ENCODE measurements at places on chromosomes 5 and 9.
A peak's percentile ranks its signal among the peaks of the same experiment; 100 is the strongest.

DNA sequence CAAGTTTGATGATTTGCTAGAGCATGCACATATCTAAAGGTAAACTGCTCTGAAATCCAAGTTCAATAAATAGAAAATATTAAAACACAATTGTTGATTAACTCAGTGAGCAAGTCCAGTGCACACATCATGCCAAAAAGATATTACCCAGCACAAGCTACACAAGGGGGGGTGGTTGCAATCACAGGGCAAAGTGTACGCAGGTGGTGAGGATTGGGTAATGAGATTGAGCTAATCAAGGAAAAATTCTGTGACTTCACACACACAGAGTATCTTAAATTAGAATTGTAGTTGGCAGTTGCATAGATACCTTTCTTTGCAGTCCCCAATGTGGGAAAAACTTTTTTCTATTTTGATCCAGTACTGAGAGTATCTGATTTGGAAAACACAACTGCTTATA, 156.1 kb upstream of the NTRK2 start:
- DNase-seq = no peak

DNA sequence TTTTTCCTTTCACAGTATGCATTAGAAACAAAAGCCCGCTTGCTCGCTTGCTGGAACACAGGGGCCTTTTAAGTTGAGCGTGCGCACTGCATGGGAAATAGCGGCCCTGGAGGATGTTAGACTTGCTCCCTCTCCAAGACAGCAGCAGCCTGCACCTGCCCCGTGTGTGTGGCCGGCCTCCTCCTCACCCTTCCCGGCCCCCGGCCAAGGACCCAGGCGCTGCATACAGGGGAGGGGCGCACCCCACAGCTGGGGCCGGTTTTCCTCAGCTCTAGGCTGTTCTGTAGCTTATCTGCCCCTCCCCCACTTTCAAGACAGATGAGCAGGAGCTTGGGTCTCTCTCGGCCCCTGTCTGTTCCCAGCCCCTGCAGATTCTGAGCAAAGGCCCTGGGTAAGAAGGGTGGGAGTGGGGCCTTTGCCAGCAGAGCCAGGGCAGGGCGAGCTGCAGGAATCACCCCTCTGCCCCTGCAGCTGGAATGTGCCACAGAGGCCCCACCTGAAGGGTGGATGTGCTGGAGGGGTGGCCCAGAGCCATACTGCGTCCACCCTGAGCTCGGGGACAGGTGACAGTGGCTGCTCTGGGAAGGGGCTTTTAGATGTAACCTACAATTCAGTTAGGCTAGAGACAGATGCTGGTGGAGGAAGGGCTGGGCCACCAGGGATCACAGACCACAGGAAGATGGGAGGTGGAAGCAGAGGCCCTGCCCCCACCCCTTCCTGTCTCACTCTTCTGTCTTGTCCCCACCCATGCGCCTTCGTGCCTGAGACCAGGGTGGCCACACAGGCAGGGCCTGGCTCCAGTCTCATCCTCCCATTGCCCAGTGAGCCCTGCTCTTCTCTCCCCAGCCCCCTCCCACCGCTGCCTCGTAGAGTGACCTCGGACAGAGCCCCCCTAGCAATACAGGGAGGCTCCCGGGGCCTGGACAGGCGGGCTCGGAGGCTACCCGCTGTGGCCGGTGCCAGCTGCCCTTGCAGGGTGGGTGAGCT, 132.4 kb downstream of the DAB2IP start:
- DNase-seq = no peak

- no peak for DNase-seq
These were observed 69.1 kb downstream of the ABCA1 start for GRCh38 chr9:104858846-104859245.

DNA sequence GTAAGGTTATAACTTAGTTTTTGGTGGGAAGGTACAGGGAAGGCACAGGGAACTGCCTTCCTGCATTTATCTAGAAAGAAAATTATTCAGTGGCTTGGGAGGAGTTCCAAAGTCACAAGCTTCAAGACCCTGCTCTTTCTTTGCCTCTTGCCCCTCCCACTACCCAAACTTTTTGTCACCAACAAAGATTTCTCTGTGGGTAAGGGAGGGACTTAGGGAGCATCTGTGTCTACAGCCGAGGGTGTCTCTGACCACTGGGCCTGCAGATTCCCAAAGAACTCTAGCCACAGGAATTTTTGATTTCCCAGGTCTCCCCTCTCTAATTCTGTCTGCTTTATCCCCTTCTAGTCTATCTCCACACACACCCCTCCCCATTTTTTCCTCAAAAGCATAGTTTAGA, 2.1 kb downstream of the ECSCR start:
- DNase-seq = no peak

GRCh38 chr5:5658226-5658625, 235.7 kb downstream of the ICE1 start:
- DNase-seq = no peak

DNA sequence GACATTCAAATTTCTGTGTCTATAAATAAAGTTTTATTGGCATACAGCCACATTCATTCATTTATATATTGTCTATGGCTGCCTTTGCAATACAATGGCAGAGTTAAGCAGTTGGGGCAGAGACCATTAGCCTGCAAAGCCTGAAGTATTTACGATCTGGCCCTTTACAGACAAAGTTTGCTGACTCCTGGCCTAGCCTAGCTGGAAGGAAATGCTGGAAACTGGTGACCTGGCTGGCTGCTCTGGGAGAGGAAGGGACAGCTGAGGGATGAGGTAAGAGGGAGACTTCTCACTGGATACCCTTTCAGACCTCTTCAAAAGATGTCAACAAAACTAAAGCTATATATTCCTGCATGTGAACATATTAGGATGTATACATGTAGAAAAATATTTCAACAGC, 66.0 kb upstream of the PPARGC1B start:
- no peak for DNase-seq

- no peak for DNase-seq
These were observed 73.1 kb downstream of the MAST4 start for GRCh38 chr5:66669086-66669861.

GRCh38 chr5:14211818-14212803, 69.0 kb downstream of the TRIO start:
- no peak for DNase-seq

DNA sequence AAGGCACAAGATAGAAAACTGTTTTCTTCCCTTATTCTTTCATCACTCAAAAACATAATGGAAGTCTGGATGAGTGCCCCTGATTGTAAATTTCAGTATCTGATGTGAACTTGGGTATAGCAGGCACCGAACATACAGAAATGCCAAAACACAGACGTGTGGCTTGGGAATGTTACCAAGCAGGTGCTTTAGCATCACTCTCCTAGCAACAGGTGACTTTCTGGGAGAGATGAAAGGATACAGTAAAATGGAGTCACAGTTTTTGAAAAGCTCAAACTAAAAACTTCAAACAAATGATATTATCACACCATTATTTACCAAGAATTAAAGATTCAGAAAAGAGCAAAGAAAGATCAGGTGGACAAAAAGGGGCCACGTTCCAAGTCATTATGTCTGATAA, 130.2 kb downstream of the DROSHA start:
- no peak for DNase-seq

DNA sequence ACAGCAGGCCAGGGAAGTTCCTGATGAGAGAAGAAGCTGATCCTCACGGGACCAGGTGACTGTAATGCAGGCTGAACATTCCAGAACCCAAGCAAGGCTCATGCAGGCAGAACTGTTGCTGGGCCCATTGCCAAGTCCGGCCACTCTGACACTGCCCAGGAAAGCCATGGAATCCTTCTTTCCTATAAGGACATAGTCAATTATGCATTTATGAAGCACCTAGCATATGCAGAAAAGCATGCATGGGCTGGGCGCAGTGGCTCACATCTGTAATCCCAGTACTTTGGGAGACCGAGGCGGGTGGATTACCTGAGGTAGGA, 83.7 kb upstream of the SLC1A3 start:
- DNase-seq = no peak

DNA sequence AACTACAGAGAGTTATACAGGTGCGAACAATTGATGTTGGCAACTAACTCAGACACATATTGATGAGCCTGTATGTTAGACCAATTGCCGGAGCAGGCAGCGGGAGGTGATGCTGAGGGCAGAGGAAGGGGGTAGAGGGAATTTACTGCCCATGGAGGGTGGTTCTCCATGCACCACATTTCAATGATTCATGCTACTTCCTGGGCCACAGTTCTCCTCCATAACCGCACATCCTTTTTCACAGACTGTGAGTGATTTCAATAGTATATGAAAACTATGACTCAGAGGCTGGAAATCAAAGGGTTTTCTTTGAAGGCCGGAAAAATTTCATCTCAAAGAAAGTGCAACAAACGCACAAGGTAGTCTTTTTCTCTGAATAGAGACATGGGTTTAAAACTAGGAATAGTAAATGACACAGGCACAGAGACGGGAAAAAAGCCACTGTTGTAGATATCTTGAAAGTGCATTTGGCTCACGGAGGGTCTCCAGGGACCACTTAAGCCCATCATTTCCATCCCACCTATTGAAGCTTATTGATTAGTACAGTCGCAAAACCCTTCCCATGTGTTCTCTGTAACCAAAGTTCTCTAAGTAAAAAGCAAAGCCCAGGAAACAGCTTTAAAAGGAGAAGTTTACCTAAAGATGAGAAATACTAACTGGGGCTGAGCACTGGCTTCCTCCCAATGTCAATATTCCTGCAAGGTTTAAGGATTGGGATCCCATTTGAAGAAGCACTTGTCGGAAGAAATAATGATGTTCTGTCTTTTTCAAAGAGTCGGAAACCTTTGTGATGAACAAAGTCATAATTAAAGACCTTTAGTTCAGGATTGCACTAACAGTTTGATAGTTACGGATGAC, 28.0 kb upstream of the ADAM19 start:
- DNase-seq = peak; percentile 55
